ENCODE measurements at places on chromosomes 6 and 20.

- no peak for DNase-seq
Measured at GRCh38 chr20:5172903-5173463, 46.2 kb downstream of the CDS2 start.

DNA sequence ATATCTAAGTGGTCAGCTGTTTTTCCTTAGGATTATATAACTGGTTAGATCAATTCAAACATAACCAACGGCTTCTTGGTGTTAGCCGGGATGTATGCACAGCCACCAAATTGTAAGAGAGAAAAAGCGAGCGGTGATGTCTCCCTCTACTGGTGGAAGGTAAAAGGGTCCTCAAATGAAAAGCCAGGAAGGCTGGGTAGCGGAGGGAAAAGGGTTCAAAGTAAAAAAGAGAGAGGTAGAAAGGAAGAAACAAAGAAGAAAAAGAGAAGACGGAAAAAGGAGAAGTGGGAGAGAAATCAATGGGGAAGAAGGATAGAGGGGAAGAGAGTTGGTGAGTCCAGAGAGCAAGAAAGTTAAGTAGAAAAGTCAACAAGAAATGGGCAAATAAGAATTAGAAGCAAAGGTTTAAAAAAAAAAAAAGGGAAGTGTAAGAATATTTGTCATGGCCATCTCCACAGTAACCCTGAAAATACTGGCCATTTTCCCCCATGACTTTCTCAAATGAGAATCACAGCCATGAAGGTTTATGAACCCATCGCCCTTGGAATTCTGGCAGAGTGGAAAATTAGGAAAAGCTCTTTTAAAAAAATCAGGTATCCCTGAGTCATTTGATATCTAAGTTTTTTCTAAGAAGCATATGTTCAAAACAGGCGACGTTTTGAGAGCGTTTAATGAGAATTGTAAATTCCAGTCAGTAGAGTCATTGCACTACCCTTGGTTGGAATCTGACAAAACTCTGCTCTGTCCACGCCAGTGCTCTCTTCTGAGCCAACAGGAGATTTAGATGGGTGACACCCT lies 155.6 kb upstream of the SNX9 start:
- DNase-seq = peak; percentile 72

DNA sequence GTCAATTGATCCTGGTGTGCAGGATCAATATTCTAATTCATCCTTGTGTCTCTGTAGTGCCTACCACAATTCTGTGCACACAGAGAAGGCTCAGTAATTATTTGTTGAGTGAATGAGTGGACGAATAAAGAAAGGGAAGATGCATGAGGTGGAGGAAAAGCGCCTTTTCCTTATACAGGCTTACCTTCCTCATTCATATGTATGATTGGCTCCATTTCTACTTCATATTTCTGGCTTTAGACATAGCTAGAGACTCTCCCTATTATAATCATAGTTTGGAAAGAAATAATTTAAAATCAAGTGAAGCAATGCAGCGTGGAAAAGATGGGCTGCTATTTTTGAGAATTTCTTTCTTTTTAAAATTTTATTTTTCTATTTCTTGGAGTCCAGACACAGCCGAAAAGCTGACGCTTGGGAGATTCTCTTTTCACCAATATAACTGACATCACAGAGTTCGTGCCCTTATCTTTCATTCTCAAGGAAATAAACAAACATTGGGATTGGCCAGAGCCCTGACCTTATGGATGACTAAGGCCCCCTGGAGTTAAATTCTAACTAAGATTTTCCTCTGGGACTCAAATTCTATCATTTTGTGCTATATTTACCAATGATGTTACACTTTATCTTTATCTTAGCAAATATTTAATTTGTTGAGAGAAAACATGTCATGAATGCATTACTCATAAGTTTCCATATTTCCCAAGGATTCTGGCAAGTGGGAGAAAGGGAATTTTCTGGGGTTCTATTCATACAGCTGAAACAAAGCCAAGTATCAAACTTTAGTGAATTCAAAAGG lies 48.1 kb downstream of the PRL start:
- peak; percentile 40 for DNase-seq

GRCh38 chr20:48904566-48905296 lies 16.8 kb upstream of the ARFGEF2 start:
- DNase-seq = peak; percentile 14

DNA sequence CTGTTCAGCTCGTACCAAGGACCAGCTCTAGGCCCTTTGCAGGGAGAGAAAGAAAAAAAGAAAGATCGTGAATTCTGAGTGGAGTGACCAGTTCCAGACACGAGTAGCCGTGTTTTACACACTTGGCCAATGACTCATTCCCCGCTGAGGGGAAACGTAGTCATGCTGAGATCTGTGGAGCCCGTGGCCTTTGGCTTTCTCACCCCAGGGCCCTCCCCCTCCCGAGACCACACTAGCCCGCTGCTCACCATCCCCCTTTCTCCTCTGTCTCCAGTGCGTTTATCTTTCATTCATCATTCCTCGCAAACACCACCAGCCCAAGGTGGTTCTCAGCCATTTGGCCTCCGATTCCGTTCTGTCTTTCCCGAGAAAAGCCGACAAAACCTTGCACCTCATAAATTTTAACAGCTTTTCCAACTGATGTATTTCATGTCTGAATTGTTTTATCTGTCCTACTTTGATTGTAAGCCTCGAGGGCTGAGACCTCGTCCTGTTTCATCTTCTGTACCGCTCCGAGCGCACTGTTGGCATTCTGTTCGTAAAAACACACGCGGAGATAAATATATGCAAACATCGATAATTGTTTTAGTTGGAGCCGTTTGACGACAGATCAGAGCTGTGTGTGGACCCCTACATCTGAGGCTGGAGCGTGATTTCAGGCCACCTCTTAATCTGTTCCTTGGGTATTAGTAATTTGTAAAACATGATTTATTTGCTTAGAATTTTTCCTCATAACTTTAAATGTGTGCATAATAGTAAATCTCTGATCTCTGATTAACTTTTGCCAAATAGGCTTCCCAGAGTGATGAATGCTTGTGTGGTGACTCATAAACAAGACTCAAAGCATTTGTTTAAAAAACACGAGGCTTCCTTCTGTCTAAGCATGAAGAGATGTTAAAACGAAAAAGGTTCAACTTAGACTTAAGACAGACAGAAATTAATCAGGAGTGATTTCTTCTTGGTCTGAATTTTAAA lies 336.6 kb downstream of the CDH4 start:
- no peak for DNase-seq

DNA sequence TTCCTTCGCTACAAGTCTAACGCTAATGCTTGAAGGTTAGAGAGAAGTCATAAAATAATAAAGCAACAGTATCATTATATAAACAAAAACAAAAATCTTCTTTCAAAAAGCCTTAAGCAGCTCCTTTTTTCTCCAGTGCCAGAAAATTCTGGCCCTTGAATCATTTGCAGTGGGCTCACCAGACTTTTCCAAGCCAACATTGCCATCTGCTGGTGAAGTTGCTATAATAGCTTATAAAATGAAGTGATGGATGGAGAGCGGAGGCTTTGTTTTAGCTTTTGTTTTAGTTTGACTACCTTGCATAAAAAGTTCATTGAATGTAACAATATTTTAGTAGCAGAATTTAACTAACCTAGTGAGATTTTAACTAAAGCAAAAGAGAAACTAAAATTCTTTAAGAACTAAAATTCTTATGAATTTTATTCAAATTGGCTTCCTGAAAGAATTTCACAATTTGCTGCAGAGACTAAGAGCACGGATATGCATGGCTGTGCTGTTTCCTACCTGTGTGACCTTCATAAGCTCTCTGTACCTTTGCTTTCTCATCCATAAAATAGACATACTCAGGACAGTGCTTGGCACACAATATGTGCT lies 44.8 kb upstream of the SLC2A12 start:
- DNase-seq = peak; percentile 48

GRCh38 chr6:24744911-24745310 lies 26.0 kb upstream of the C6orf62 start:
- no peak for DNase-seq

DNA sequence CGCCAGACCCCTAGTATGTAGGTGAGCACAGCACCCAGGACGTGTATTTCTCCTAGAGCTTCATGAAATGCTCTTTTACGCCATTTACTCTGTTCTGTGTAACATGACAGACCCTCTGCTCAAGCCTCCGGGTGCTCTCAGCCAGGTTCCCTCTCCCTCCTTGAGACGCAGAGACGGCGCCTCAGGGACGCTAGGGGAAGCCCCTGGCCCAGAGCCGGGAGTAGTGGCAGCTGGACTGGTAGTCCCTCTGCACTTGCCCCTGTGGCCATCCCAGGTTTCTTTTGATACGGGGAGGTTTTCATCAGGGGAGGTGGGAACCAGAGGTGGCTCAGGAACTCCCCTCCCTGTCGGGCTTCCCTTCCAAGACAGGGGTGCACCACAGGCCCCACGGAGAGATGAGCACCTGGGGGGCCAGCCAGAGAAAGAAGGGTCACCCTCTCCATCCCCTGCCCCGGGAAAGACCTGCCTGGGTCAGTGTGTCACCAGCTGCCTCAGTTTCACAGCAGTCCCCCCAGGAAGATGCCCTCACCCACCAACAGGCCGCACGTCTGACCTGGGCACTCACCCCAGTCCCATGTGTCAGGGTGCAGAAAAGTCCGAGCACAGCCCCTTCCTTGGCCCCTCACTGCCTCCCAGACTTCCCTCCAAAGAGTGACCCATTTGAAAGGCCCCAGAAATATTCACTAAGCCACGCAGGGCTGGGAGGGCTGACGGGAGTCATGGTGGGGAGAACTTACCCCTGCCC lies 58.1 kb upstream of the AFDN start:
- DNase-seq = no peak

DNA sequence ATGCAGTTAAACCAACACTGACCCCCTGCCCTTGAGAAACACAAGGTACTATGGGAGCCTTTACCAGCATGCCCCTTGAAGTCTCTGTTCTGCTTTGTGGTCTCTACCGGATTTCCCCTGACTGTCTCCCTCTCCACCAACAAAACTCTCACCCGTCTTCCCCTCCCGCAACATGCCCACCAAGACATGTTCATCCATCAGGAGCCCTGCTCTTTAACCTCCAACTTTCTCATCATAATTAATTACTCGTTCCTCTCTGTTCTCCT lies 1.1 kb downstream of the ZNF165 start:
- DNase-seq = no peak

GRCh38 chr20:17376031-17376430 lies 149.2 kb downstream of the PCSK2 start:
- no peak for DNase-seq

- DNase-seq = no peak
Measured at GRCh38 chr6:80254716-80255115, 148.2 kb downstream of the BCKDHB start.

DNA sequence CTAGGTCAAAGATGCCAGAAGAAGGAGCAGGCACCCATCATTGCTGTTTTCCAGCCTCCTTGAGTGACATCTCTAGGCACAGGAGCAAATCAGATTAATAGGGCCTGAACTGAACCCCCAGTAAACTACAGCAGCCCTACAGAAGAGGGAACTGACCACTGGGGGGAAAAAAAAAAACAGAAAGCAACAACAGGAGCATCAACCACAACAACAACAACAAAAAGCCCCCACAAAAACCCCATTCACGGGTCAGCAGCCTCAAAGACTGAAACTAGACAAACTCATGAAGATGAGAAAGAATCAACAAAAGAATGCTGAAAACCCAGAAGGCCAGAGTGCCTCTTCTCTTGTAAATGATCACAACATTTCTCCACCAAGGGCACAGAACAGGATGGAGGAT lies 537.4 kb upstream of the BTBD3 start:
- DNase-seq = no peak

- DNase-seq = no peak
Measured at GRCh38 chr20:710780-711450, 35.3 kb upstream of the SCRT2 start.

DNA sequence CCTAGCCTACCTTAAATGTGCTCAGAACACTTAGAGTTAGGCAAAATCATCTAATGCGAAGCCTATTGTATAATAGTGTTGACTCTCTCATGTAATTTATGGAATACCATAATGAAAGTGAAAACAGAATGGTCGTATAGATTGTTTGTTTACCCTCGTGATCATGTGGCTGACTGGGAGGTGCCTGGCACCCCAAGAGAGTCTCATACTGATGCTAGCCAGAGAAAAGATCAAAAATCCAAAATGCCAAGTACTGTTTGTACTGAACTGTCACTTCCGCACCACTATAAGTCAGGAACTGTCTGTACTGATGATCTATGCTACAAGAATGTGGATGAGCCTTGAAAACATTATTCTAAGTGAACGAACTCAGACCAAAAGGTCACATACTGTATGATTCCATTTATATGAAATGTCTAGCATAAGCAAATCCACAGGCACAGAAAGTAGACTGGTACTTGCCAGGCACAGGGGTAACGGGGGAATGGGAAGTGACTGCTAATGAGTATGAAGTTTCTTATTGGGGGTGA lies 22.4 kb downstream of the ZMYND8 start:
- DNase-seq = no peak

GRCh38 chr6:144252259-144252658 lies 32.9 kb upstream of the UTRN start:
- DNase-seq = no peak

- no peak for DNase-seq
Measured at GRCh38 chr20:39152742-39153141, 190.6 kb downstream of the DHX35 start.

DNA sequence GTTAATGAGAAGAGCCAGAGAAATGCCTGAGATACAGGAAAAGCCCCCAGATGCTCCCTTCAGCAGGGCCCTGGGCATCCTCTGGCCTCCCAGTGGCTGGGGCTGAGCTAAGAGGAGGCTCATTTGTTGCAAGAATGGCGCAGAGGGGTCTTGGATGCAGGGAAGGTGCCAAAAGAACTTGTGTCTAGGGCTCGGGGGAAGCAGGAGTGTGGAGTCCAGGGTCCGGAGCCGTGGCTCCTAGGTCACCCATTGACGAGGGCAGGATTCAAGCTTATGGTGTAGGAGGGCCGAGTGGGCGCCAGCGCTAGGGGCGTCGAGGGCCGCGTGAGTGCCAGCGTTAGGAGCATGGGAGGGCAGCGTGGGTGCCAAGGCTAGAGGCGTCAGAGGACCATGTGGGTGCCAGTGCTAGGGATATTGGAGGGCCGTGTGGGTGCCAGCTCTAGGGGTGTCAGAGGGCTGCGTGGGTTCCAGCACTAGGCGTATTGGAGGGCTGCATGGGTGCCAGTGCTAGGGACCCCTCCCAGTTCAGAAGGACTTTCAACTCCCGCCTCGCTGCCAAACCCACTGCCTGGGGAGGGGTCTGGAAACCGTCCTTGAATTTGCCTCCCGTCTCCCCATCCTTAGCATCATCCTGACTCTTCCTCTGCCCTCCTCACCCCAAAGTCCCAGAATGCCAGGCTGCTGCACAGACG lies 250.5 kb upstream of the AFDN start:
- no peak for DNase-seq

DNA sequence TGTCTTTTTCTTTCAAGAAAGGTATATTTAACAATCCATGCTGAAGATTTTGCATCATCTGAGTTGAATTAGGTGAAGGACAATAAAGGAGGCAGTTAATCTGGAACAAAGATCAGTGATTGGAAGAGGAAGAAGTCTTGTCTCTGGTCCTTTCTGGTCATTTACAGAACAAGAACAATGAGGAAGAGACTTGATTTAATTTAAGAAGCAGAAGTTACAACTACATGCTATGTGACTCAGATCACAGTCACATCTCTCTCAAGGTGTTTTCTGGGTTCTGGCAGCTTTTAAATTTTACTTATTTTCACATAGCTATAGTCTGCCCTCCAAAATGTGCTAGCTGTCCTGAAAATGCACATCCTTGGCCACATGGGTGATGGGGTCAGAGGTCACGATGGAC lies 53.5 kb upstream of the DEK start:
- DNase-seq = no peak

- no peak for DNase-seq
Measured at GRCh38 chr6:45807311-45808041, 208.2 kb downstream of the CLIC5 start.

- DNase-seq = no peak
Measured at GRCh38 chr6:117409420-117409819, 16.3 kb downstream of the ROS1 start.

- peak; percentile 91 for DNase-seq
Measured at GRCh38 chr6:168158213-168158979, 79.4 kb upstream of the FRMD1 start.
